Left ventricle myocardium inferior (tissue), 1 donor: ENCODE measurements at places on chromosomes 7 and 10. TPM values are rescaled to one million over a fixed set of nuclear protein-coding genes. Genes with fewer than 3 reads are reported as not detected.

CCL24 gene
- not detected for total RNA-seq

SMKR1 gene
- not detected for total RNA-seq

- DNase-seq: no peak
Measured at GRCh38 chr10:93245147-93245546, 171.5 kb downstream of the CYP26A1 start.

DNA sequence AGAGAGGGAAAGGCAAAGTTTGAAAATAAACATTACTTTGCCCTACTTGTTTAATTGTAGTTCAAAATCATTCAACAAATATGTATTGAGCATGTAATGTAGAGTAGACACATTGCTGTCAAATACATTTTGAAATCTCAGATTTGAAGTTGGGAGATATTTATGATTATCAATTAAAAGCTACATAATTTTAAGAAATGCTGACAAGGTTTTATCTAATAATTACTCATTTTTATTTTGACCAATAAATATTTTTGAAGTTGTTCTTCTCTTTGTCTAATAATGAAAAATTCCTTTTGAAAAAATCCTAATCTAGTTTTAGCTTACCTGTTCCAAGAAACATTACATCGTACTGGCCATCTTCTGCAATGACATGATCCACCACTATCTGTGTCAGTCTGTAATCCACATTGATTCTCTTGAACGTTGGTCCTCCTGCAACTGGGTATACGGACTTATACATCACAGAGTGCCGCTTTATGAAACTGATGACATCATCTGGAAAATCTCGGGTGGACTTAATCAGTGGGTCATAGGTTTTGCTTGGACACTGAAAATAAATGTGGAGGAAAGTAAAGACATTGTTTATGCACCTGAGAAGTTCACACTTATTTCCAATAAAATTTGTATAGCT is 164.7 kb downstream of the SEMA3D start:
- no peak for DNase-seq

DNA sequence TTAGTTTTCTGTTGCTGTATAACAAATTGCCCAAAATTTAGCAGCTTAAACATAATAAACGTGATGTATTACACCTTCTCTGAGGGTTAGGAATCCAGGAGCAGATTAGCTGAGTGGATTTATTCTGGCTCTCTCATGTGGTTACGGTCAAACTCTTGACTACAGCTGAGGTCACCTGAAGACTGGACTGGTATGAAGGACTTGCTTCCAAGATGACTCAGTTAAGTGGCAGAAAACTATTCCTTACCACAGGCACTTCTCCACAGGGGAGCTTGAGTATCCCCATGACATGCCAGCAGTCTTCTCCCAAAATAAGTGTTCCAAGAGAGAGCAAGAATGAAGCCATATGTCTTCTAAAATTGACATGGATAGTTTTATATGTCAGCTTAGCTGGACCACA is 957.2 kb upstream of the GHITM start:
- DNase-seq: no peak

TRIM24 gene
- total RNA-seq: 18.8 TPM

DNA sequence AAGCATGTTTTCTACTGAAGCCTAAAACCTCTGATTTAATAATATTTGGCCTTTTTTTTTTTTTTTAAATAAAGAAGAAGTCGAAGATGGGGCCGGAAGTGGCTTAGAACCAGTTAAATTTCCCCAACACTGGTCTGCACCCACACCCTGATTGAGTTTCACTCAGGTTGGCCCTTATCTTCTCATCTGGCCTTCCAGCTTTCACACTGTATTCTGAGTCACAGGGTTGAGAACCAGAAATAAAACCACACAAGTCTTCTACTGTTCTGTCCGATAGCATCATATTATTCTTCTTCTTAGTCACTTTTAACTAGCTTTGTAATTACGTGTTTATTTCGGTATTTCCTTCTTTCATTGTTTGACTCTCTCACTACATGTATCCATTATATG is 9.9 kb downstream of the ZNF365 start:
- DNase-seq: no peak

DNA sequence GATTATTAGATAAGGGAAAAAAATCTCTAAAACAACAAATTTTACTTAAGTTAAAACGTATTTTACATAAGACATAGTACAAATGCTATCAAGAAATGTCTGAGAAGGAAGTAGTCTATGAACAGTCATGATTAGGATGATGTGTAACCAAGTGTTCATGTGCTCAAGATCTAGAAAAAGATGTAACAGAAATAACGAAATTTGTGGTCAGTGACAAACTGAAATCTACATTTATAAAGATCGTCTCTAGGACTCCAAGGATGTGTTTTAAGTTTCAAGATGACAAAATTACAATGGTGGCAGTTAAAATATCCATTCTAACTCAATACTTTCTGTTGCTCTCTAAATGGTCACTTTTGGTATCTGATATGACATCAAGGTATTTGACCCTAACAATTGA is 17.2 kb downstream of the PPP3CB start:
- no peak for DNase-seq

- no peak for DNase-seq
Measured at GRCh38 chr10:118497227-118497626, 98.2 kb downstream of the PRLHR start.

TAS2R5 gene
- total RNA-seq: 0.47 TPM

DNA sequence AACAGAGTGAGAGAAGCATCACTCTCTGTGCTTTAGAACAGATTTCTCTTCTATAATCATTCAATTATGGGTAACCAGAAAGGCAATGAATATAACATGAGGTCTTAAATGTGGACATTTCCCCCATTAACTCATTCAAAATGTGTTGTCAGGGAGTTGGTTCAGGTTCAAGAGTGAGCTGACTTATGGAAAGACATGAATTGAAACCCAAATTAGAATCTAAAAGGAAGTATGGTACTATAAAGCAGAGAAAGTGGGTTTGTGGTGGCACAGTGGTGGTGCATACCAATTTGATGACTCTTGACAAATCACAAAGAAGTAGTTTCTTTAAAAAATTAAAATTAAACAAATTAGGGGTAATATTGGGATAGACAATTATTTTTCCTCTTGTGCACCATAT is 114.6 kb upstream of the MEOX2 start:
- no peak for DNase-seq

DNA sequence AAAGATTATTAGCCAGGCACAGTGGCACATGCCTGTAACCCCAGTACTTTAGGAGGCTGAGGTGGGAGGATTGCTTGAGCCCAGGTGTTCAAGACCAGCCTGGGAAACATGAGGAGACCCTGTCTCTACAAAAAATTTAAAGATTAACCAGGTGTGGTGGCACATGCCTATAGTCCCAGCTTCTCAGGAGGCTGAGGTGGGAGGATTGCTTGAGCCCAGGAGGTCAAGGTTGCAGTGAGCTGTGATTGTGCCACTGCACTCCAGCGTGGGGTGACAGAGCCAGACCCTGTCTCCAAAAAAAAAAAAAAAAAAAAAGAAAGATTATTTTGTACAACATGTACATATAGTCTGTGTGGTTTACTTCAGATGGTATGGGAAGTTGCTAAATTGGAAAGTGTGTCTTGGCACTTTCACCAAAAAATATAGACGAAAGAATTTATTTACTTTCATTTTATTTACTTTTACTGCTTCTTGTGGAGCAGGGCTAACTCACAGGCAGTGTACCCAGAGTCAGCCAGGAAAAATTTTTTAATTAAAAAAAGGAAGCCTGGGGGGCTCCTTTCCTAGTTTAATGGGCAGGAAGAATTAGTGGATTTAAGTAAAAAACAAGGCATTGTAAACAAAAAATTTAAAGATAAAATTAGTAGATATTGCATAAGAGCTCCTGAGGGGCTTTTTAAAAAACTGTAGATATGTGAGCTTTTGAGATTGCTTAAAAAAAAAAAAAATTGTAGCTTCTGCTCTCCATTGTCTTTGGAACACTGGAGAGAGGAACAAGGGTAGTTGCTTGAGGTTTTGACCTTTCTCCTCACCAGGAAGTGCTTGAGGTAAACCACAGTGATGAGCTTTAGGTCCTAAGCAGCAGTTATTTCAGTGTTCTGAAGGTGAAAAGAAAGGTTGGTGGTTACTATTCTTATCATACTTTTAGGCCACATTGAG is 44.6 kb upstream of the VDAC2 start:
- no peak for DNase-seq

DNA sequence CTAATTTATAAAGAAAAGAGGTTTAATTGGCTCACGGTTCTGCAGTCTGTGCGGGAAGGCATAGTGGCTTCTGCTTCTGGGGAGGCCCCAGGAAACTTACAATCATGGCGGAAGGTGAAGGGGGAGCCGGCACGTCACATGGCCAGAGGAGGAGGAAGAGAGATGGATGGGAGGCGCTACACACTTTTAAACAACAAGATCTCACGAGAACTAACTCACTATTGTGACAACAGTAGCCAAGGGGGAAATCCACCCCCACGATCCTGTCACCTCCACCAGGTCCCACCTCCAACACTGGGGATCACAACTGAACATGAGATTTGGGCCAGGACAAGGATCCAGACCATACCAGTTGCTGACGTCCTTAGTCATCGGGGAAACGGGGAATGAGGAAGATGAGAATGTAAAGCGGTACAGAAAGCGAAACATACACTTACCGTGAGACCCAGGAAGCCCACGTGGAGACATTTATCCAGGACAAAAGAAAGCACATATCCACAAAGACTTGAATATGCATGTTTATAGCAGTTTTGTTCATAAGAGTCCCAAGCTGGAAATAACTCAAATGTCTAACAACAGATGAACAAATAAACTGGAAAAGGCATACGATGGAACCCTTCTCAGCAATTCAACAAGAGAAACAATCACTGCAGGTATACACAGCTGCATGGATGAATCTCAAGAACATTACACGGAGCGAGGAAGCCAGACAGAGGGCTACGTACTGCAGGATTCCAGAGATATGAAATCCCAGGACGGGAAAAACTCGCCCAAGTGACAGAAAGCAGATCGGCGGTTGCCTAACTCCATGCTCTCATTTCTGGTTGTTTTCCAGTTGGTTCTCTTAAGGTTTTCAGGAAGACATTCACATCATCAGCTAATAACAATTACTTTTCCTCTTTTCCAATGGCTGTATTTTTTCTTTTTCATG is 26.2 kb upstream of the INPP5A start:
- peak; percentile 9 for DNase-seq

DNA sequence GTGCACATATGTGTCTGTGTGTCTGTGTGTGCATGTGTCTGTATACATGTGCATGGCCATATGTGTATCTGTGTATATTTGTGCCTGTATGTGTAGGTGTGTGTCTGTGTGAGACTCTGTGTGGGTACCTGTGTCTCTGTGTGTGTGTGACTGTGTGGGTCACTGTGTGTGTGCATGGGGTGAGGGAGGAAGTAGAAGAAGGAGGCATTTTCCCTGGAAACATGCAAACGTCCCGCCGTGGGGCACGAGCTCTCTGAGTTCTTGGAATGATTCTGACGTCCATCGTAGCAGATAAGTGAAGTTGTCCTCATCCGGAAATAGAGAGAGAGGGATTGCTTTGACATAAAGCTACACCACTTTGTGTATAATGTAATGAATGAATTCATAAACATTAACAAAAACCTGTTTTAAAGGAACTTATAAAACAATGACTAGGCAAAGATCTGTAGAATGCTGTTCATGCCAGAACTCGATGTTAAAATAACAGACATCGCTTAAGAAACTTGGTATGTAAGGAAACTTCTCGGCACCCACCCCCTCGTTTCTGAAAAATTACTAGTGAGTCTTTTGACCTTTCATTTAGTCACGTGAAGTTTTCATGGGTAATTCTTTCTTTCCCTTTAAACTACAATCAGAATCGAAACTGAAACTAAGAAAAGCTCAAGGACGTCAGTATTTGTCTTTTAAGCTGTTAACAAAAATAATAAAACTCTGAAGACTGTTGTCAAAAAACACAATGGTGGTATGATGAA is 43.6 kb upstream of the KLF6 start:
- DNase-seq: no peak

- peak; percentile 50 for DNase-seq
Measured at GRCh38 chr10:42754155-42755027, 28.2 kb upstream of the BMS1 start.

SFRP4 gene
- 2.1 TPM for total RNA-seq

HOXA11 gene
- not detected for total RNA-seq

DNA sequence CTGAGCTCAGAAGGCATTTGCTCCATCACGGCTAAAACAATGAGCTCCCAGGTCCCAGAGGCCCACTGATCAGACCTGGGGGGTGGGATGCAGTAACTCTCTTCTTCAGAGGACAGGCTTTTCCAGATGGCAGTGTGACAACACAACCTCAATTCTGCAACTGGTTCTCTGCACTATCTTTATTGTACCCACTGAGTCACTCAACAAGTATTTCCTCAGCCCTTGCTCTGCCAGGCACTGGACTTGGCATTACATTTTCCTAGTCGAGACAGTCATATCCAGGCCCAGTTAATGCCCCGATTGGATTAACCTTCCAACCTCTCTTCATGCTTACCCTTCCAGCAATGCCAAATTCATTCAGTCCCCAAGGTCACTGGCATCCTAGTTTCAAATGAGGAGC is 72.6 kb downstream of the JAZF1 start:
- no peak for DNase-seq

GRCh38 chr7:80481196-80481884 is 30.5 kb downstream of the GNAT3 start:
- DNase-seq: no peak

RAMP3 gene
- 30.7 TPM for total RNA-seq
